ENCODE measurements at places on chromosomes 2 and 18.
A peak's percentile ranks its signal among the peaks of the same experiment; 100 is the strongest.

- no peak for DNase-seq
Measured at GRCh38 chr18:11880586-11881304, 27.4 kb downstream of the MPPE1 start.

DNA sequence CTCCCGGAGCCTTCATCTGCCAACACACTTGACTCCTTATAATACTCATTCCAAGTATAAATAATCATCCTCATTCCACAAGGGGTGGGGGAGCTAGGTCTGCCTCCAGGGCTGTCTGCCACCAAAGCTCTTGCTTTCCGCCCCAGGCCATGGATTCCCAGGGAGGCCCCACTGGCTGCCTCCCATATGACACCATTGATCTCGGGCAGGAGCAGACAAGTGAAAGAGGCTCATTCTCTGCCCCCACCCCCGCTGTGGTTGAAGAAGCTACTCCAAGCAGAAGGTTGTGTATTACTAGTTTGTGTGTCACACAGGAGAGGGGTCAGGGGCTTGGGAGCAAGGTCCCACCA is 99.5 kb downstream of the MRO start:
- DNase-seq = no peak

DNA sequence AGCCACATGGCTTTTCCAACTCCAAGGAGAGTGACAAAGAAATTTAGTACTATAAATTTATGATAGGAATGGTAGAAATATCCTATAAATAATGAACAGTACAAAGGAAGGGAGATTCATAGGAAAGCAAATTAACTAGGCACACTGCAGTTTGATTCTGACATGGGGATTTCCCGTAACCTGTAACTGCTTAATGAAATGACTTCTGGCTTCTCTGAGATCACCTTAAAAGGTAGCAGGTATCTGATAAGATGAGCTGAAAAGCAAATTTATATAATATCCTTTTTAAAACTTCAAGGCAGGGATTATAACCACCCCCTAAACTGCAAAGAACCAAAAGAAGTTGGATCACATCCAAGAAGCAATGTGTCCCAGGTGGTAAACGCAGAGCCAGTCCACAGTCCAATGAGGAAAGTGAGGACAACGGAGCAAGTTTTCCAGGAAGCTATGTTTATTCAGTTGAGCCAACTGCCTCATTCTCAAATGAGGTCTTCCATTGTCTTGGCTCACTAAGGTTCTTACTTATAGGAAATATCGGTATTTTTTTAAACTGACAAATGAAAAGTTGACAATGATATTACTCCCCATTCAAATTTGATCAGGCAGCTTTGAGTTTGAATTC is 43.0 kb downstream of the WIPF1 start:
- DNase-seq = no peak

- DNase-seq = peak; percentile 24
Measured at GRCh38 chr2:68765739-68766375, 31.2 kb downstream of the ARHGAP25 start.

DNA sequence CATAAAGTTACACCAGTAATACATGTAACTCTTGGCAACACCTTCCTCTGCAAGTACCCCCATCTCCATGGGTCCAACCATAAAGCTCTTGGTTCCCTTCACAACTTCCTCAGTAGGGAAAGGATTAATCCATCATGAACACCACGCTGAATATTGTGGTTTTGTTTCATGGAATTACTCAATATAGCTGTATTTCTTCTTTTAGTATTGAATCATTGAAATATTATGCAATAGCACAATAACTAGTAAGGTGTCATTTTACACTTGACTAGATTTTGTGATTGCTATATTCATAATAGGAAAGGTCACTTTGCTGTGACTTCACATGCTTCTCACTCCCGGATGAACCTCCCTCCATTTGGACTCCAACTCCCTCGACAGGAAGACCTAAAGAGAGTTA is 29.7 kb upstream of the PID1 start:
- no peak for DNase-seq

DNA sequence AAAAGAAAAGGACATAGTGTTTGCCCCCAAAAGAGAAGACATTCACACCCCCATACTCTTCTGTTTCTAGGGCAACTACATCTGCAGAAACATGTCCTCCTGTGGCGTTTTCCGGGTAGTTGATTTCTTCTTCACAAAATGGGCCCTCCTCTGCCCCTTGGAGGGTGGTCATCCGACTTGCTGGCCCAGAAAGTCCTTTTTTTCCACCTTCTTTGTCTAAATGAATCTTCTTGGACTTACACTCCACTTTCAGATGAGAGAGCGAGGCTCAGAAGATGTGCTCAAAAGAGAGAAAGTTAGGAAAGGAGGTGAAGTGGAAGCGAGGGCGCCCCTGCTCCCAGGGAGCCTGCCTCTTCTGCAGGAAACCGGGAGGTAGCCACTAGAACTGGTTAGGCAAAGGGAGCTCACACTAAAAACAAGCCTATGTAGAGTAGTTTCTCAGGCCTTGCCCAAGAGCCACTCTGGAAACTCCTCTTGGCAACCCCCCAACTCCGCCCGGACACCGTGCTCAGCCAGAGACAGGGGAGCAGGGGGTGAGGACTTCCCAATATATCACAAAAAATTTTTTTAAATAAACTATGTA is 10.2 kb upstream of the SIX3 start:
- no peak for DNase-seq

DNA sequence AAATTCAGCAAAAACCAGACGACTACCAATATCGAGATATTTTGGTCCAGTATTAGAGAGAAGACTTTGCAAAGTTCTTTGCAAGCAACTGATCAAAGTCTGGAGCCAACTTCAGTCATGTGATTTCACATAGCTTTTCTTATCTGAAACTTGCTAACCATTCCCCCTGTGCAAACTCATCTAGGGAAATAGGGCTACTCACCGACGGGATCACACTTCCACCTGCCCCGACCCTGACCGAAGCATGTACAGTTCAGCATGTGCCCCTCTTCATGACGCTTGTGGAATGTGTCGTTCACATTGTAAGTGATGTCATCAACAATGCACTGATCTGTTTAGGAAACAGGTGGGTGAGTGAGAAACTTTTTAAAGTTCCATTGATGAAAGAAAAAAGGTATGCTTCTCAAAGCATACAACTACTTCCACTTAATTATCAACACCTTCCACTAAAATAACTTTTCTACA is 15.4 kb downstream of the FN1 start:
- no peak for DNase-seq

- no peak for DNase-seq
Measured at GRCh38 chr2:207330912-207331311, 165.2 kb upstream of the KLF7 start.

- no peak for DNase-seq
Measured at GRCh38 chr2:221724631-221725203, 152.6 kb upstream of the EPHA4 start.

DNA sequence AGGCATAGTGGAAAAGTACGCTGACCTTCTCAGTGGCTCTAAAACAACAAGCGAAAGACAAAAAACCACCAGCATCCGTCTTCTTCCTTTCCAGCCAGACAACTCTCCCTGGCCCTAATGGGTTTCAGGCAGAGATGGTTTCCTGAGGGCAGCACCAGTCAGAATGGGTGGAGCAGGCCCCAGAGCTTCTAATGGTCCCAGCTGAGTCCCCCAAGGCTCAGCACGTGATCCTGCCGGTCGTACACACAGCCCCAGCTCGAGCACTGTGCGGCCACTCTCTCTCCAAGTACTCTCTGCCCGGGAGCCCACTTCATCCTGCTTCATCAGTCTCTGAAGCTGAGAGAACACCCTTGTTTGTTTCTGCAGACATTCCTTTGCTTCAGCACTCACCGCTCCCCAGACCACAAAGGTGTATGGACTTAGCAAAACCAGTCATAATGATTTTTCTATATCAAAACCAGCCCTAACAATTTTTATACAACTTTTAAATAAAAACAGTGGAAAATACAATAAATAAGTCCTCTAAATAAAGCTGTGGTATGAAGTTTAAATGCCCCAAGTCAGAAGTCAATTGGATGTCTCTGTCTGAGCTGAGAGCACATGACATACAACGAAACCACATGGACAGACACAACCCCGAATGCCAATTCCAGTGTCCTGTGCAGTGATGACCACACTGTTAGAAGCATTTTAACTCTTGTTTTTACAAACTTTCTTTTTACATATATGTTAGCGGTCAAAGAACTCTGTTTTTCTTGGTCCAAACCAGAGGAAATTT is 63.9 kb downstream of the PARD6G start:
- no peak for DNase-seq

DNA sequence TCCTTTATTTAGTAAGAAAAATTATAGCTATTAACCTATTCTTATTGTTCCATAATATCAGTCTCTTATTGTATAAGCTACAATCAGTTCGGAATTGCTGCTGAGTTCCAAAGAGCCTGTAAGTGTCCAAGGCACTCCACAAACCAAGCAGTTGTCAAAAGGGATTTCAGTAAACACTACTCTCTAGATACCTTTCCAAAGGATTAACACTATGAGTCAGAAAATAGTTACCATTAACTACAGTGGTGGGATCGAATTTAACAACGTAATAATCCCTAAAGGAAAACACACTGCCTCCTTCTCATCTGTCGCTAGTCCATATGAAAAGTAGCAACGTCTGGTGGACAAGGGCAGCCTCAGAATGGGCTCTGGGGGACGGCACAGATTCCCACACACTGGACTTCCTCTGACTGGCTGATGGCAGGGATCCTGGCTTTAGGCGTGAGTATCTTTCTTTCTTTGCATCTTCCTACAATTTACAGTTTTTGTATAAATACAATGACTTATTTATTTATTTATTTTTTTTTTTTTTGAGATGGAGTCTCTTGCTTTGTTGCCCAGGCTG is 8.8 kb downstream of the TGFBRAP1 start:
- DNase-seq = no peak

DNA sequence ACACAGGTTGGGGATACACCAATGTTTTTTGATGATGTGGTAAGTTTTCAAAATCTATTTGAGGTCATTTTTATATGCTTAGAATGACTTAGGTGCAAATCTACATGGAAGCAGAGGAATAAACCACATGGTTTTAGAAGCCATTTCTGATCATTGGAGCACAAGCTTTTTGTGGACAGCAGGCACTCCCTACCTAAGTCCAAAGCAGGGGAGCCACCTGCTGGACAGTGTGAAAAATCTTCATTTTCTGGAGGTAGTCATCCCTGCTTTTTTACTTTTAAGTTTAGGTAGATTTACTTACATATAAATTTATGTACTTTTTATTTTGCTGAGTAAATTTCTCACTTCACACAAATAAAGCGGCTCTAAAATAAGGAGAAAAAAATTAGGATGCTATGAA is 323.2 kb downstream of the PLCL1 start:
- DNase-seq = peak; percentile 32

DNA sequence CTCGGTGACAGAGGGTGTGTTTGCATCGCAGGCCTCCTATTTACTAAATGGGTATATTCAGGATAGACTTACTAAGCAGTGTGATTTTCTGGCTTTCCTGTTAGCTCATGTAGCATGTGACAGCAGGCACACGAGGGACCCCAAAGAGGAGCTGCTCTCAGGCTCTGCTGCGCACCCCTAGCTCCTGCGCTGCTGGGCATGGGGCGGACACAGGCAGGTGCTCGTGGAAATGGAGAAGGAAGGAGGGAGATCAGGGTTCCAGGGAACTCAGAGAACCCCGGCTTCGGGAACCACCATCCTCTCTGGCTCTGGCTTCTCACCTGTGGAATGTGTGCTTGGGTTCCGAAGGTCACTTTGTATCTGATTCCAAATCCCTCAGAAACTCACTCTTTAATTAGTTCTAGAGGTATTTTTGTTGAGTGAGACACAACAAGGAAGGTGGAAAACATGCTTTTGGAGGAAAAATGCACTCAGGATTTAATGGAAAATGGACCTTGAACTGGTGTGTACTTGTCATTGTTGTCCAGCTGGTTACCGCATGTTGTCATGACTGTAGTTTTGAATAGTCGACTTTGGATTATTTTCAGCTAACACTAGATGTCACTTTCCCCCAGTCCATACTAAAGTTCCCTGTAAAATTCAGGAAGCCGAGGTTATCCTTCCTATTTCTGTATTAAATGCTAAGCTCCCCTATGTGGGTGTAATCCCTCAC is 3.5 kb downstream of the SNTG2 start:
- DNase-seq = no peak

GRCh38 chr2:45612731-45613130 is 1.7 kb upstream of the SRBD1 start:
- DNase-seq = no peak

DNA sequence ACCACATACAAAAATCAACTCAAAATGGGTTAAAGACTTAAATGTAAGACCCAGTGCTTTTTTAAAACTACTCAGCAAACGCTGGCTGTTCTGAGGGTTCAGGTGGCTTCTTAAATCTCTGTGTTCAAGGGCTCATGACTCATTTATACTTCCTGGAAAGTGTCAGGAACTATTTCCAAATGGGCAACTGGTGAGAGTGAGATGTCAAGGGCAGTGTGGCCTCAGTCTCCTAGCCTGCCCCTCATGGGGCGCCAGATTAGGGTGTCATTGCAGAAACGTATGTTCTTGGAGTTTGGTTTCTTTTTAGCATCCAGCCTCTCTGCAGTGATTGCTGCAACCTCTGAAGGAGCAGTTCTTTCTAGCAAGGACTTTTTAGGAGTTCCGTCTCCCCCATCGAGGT is 485.4 kb downstream of the TNS1 start:
- no peak for DNase-seq

DNA sequence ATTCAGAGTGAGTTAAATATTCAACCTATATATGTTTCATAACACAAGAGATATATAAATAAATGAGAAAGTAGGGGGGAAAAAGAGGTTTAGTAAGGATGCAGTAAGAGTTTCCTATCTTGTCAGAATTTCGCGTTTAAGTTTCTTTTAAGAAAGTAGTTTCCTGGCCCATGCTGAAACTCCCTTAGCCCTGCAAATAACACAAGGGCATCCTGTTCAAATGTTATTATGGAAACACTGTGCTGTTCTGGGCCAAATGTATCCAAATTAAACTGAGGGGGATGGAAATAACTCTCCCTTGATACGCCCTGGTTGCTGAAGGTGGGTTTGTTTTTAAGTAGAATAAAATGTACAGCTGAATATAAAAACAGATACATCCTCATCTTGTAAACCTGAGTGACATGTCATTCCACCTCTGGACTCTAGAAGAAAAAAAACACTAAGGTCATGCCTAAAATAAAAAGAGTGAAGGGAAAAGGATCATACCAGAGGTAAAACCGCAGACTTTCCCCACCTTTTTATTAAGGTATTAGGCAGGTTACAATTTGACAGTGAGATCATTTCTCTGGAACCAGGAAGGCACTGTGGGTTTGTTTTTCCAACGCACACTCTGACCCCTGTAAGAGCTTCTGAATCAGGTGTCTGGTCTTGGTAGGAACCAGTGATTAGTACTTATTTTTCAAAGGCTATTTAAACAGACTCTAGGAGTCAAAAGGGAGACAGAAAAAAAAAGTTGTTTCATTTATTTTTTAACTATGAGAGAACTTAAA is 16.7 kb downstream of the BCL2 start:
- DNase-seq = no peak

GRCh38 chr2:207807516-207807915 is 37.8 kb upstream of the FZD5 start:
- DNase-seq = no peak

DNA sequence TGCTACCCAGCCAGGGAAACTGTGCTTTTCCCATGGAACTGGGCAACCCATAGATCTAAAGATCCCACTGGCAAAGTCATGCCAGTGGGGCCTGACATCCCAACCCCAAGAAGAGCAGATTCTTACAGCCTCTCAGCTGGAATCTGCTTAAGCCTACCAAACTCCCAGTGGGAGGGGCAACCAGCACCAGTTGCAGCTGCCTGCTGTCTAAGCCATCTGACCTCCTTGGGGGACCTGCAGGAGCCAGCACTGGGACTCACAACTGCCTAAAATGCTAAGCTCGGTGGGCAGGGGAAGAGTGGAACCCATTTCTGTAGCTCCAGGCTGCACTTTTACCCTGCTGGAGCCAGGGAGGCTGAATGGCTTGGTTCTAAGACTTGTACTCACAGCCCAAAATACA is 770.7 kb upstream of the SLC8A1 start:
- no peak for DNase-seq

- DNase-seq = no peak
Measured at GRCh38 chr2:213187833-213188532, 36.6 kb upstream of the IKZF2 start.

Data from CD8-positive, alpha-beta T cell (primary cell).